Effector memory CD4-positive, alpha-beta T cell (primary cell): ENCODE measurements at places on chromosomes 1 and 21.

GRCh38 chr1:97145321-97145956 lies 423.9 kb downstream of the PTBP2 start:
- DNase-seq = no peak

- no peak for DNase-seq
Observed at GRCh38 chr21:35730325-35730724, 330.0 kb downstream of the SETD4 start.

DNA sequence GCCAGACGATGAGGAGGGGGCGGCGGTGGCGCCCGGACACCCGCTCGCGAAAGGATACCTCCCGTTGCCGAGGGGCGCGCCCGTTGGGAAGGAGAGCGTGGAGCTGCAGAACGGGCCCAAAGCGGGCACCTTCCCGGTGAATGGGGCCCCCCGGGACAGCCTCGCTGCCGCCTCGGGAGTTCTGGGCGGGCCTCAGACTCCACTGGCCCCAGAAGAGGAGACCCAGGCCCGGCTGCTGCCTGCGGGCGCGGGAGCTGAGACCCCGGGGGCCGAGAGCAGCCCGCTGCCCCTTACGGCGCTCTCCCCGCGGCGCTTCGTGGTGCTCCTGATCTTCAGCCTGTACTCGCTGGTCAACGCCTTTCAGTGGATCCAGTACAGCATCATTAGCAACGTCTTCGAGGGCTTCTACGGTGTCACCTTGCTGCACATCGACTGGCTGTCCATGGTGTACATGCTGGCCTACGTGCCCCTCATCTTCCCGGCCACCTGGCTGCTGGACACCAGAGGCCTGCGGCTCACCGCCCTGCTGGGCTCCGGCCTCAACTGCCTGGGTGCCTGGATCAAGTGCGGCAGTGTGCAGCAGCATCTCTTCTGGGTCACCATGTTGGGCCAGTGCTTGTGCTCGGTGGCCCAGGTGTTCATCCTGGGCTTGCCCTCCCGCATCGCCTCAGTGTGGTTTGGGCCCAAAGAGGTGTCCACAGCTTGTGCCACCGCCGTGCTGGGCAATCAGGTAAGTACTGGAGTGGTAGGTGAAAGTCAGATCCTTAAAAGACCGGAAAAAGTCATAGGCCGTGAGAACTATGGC lies 588 bp downstream of the FLVCR1 start:
- DNase-seq = no peak

- DNase-seq = no peak
Observed at GRCh38 chr1:211928993-211929637, 98.6 kb upstream of the LPGAT1 start.

- no peak for DNase-seq
Observed at GRCh38 chr1:46718340-46718726, 581 bp downstream of the EFCAB14 start.
